Fibroblast of villous mesenchyme (primary cell): ENCODE measurements at places on chromosomes 1 and 21. TPM values are rescaled to one million over a fixed set of nuclear protein-coding genes. Genes with fewer than 3 reads are reported as not detected.

Gene LEMD1
- not detected in 2 replicates for total RNA-seq

Gene TSTD1
- 1.6 and 18.6 TPM in 2 replicates for total RNA-seq

Gene PRRX1
- 174 and 203 TPM in 2 replicates for total RNA-seq

GRCh38 chr1:56322211-56322610 lies 257.2 kb downstream of the PLPP3 start:
- no peak for DNase-seq

DNA sequence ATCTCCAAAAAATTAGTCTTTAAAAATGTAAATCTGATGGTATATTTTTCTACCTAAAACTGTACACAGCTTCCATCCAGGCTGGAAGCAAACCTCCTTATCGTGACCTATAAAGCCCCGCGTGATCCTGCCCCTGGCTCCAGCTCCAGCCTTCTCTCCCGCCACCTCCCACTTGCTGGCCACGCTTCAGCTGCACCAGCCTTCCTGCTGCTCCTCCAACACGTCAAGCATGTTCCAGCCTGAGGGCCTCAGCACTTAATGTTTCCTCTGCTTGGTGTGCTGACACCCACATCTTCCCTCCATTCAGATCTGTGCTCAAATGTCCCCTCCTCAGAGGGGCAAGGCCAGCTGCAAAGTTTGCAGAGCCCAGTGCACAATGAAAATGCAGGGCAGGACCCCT lies 123.5 kb upstream of the MAGI3 start:
- no peak for DNase-seq

GRCh38 chr1:56534130-56534651 lies 45.2 kb downstream of the PLPP3 start:
- DNase-seq, result no peak
